ENCODE measurements at places on chromosomes 11 and 22.

- DNase-seq = no peak
Observed at GRCh38 chr11:46044601-46045000, 76.7 kb downstream of the PHF21A start.

GRCh38 chr11:85762226-85762625, 48.7 kb downstream of the SYTL2 start:
- no peak for DNase-seq

- no peak for DNase-seq
Observed at GRCh38 chr11:64931290-64931689, 4.4 kb downstream of the GPHA2 start.

DNA sequence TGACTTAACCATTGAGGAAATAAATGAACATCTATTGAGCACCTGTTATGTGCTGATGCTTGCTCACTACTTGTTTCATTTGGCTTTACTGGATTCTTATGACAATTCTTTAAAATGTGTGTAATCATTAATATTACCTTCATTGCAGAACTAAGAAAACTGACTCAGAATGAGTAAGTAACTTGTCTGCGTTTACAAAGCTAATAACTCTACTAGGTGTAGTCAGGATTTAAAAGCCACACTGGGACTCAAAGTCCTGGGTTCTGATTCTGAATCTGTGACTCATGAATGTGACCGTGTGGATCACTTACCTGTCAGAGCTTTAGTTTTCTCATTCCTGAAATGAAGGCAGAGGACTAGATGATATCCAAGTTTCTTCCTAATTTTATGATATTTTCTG, 23.4 kb upstream of the KIRREL3 start:
- no peak for DNase-seq

- no peak for DNase-seq
Observed at GRCh38 chr11:28666632-28667031, 558.4 kb downstream of the METTL15 start.

DNA sequence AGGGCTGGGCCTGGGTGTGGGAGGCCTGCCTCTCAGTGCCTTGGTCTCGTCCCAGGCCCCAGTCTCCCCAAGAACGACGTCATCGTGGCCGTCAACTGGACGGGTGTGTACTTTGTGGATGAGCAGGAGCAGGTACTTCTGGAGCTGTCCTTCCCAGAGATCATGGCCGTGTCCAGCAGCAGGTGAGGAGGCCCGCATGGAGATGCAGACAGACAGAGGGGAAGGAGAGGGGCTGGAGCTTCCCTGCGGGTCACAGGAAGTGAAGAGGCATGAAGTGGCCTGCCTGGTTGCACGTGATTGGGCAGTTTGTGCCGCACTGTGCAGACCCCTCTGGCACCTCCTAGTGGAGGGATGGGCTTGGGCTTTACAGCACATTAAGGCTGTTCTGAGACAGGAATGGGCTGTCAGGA, 70.4 kb downstream of the MYO7A start:
- no peak for DNase-seq

DNA sequence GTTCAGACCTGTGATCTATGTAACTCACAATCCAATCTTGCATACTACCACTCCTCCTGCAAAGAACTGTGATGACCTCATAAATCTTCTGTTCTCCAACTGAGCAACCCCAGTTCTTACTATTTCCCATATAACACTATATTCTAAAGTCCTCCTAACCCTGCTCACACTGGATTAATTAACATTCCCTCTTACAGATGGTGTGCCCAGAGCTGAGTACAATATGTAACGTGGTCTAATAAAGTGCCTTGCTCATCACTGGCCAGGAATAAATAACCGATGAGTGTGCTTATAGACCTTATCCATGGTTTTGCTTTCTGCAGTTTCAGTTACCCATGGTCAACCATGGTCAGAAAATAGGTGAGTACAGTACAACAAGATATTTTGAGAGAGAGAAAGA, 28.6 kb downstream of the PRCP start:
- DNase-seq = no peak

- no peak for DNase-seq
Observed at GRCh38 chr22:23500508-23501260, 79.4 kb downstream of the IGLL1 start.

GRCh38 chr22:32202539-32203180, 2.2 kb downstream of the RFPL2 start:
- DNase-seq = peak; percentile 8

GRCh38 chr22:21937821-21938070, 14.9 kb downstream of the PPM1F start:
- no peak for DNase-seq

GRCh38 chr22:35384527-35384926, 3.6 kb downstream of the HMOX1 start:
- no peak for DNase-seq

GRCh38 chr11:102837156-102837555, 6.3 kb downstream of the MMP3 start:
- DNase-seq = no peak

DNA sequence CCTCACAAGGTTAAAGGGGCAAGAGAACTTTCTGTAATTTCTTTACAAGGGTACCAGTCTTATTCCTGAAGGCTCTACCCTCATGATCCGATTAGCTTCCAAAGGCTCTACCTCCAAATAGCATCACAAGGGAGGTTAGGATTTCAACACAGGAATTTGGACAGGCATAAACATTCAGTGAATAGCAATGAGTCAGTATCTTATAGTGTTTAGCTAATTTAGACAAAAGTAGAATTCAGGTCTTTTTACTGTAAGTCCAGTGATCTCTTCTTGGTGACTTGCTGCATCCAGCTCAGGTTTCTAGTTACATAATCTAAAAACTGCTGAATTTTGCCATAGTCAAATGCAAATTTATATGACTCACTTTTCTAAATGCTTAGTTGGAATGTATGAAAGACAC, 1995.6 kb upstream of the RAG2 start:
- no peak for DNase-seq

GRCh38 chr11:20248121-20248772, 88.0 kb upstream of the DBX1 start:
- no peak for DNase-seq

DNA sequence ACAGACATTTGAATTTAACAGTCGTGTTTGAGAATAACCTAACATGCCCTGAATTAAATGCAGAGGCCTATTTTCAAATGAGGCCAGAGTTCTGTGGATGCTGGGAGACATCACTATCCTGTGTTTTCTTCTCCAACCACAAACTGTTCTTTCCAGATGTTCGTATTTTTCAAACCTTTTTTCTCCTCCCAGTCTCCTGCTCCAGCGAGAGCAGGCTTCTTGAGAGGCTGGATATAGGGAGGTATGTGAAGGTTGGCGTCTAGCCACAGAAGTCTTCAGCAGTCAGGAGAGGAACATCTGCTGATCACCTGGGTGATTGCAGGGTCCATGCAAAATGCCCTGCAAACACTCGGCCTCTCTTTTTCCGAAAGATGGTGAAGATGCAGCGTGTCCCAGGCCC, 126.3 kb downstream of the C11orf91 start:
- no peak for DNase-seq

DNA sequence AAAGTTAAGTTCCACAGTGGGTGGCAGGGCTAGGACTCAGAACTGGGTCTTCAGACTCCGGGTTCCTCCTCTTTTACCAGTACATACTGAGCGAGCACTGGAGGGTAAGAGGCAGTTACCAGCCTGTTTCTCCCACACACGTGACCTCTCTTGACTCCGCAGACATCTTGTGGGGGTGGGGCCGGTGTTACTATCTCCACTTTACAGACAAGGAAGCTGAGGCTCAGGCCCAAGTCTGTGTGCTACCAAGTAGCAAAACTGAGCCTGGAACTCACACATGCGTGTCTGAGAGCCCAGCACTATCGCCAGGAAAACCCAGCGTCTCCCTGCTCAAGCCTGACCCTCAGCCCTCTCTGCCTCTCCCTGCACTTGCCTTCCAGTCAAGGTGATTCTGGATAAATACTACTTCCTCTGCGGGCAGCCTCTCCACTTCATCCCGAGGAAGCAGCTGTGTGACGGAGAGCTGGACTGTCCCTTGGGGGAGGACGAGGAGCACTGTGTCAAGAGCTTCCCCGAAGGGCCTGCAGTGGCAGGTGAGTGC, 16.0 kb upstream of the SMIM35 start:
- no peak for DNase-seq

Data from cerebellar nuclear complex (tissue), 1 donor.